ENCODE measurements at places on chromosomes 16 and 17.

GRCh38 chr17:47929218-47930000 is 12.0 kb upstream of the PNPO start:
- no peak for DNase-seq

GRCh38 chr16:30992931-30993816 is 8.2 kb downstream of the HSD3B7 start:
- no peak for DNase-seq

DNA sequence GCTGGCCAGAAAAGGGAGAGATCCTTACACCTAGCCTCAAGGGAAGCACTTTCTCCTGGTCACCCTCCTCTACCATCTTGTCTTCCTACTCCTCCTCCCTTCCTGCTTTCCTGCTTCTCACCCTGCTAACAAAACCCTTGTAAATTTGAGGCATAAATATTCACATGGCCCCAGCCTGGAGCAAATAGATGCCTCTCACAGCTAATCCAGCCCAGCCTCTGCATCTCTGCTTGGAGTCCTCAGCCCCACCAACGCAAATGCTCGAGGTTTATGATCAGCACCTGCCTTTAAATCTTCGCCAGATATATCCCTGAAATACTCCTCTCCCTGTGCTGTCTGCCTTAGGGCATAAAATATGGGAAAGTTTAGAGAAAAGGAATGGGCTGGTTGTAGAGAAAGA is 205.2 kb upstream of the CDH5 start:
- no peak for DNase-seq

DNA sequence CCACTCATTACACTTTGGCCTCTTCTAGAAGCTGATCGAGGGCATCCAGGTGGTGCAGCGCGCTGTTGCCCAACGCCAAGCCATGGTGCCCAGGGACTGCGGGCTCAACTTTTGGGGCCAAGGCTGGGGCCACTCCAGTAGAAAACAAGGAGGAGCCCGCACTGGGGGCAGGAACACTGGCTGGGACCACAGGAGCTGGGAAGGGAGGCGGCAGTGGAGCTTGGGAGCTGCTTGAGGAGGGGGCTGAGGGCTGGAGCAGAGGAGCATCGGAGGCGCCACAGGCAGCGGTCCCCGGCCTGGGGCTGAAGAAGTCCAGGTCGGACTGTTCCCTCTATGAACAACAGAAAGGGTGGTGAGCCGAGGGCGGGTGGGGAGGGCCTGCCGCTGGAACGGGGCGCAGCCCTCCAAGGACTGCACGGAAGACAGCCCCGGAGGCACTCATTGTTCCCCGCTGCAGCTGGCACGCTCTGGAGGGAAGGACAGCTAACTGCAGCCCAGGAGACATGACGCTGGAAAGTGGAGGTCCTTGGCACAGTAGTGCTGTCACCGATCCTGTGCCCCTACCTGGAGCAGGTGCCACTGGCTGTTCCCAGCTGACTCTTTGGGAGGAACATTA is 21.5 kb downstream of the GGA3 start:
- no peak for DNase-seq

Data from activated naive CD4-positive, alpha-beta T cell (primary cell).